ENCODE measurements at places on chromosomes 4 and X.

DNA sequence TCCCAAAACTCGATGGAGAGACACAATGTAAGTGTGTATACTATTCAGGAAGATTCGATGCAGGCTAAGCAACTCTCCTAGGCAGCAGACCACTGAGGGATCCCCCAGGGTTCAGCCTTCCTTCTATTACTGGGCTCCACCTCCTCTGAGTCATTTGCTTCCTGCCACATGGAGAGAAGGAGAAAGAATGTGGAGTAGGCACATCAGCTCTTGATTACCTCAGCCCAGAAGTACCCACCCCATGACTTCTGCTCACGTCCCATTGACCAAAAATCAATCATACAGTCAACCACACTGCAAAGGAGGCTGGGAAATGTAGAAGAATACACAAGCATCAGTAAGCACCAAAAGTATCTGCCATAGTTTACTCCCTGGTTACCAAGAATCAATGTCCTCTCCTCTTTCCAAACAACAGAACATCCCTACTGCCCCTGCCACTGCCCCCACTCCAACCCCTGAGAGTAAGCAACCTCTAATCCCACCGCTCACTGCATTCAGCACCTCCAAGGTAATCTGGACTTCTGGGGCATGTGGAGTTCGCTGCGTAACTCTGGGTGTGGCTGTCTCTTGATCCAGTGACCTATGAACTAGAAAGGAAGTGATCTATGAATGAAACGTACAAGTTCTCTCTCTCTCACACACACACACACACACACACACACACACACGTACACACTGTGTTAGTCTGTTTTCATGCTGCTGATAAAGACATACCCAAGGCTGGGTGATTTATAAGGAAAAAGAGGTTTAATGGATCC, 91.2 kb upstream of the C1QTNF7 start:
- DNase-seq = no peak

DNA sequence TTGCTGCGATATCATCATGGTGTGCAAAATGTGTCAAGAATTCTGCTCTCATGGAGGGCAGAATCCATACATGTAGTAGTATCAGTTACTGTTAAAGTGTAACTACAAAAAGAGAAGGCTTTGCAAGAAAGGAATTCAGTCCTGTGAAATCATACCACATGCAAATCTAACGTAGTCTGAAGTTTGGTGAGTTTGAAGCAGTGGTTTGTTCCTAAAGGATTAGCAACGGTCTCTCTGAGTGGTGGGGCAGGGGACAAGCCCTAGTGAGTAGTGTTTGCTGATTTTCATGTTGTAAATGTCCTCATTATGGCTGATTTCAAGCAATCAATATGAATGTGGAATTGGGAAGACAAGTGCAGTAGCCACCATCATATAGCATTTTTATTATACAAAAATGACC, 47.1 kb upstream of the CLNK start:
- no peak for DNase-seq

DNA sequence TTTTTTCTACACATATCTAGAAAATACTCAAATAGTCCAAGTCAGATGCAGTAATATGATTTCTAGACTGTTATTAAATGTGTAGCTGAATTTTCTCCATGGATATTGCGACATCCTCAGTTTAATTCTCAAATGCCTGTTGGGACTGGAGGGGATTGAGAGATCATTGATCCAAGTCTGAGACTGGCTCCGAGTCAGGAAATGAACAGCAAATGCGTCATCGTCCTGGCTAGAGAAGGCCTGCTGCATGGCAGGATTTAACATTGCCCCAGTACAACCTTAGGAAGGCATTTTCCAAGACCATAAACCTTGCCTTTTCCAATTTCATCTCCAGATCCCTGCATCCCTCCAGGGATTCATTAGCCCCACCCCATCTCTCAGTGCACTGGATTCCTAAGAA, 56.6 kb upstream of the SLC6A14 start:
- DNase-seq = no peak

DNA sequence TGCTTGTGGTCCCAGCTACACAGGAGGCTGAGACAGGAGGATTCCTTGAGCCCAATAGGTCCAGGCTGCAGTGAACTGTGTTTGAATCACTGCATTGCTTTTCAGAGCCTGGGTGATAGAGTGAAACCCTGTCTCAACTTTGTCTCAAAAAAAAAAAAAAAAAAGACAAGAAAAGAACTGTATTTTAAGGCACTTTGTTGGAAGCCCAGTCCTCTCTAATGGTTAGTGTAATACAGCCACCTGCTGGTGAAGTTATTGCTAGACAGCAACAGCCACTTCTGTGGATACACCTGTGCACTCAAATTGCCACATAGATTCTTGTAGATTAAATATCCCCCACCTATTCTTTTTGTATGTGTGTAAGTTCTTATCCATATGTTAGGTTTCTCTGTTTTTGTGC, 10.1 kb upstream of the FGG start:
- no peak for DNase-seq

DNA sequence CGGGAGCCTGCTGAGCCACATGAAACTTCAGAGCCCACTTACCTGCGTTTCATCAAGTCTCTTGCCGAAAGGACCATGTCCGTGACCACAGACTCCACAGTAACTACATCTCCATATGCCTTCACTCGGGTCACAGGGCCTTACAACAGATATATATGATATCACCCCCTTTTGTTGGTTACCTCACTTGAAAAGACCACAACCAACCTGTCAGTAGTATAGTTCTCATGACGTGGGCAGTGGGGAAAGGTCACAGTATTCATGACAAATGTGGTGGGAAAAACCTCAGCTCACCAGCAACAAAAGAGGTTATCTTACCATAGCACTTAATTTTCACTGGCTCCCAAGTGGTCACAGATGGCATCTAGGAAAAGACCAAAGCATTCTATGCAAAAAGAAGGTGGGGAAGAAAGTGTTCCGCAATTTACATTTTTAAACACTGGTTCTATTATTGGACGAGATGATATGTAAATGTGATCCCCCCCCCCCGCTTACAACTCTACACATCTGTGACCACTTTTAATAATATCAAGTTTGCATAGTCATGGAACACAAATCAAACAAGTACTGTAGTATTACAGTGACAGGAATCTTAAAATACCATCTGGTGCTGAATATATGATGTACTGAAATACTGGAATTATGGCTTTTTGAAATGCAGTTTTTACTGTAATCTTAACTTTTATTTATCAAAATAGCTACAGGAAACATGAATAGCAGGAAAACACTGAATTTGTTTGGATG, 129.9 kb downstream of the TET2 start:
- DNase-seq = no peak

DNA sequence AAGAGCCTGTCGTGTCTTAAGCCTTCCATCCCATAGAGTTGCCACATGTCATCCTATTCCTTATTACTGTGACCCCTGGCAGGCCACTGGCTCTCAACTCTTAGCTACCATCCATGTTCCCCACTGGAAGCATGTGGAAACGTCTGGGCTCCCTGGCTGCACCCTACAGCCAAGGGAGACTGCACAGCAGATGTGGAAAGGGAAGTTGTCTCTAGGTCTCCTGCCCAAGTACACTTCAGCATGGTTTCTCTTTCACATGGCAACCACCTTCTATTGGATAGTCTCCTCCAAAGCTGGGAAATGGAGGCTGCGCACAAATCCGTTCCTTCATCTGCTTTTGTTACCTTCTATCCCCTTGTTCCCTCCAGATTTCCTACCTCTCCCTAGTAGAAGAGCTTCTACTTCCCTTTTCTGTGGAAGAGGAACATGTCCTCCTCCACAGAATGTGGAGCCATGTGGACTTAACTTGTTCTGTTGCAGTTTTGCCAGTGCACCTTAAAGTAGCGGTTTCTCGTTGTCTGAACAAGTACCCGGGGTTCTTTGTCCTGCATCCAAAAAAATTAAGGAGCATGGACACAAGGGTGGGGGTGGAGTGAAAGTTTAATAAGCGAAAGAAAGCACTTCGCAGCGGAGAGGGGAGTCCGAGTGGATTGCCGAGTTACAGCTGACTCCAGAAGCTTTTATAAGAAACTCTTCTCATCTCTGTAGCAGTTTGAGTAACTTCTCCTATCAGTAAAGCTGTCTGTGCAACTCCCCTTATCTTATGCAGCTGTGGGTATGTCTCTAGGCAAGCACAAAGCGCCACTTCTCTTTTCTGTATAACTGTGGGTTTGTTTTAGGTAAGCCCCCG, 52.5 kb downstream of the HMGB2 start:
- DNase-seq = no peak

GRCh38 chrX:10750581-10750980, 130.2 kb upstream of the MID1 start:
- no peak for DNase-seq

DNA sequence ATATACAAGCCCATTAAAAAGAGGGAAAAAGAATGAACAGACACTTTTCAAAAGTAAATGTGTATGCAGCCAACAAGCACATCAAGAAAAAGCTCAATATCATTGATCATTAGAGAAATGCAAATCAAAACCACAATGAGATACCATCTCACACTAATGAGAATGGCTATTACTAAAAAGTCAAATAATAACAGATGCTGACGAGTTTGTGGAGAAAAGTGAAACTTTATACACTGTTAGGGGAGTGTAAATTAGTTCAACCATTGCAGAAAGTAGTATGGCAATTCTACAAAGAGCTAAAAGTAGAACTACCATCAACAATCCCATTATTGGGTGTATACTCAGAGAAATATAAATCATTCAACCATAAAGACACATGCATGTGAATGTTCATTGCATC, 203.0 kb downstream of the ARAP2 start:
- DNase-seq = no peak

GRCh38 chrX:85288992-85289723, 45.4 kb downstream of the ZNF711 start:
- no peak for DNase-seq

GRCh38 chrX:19613645-19614323, 98.5 kb upstream of the MAP3K15 start:
- DNase-seq = no peak

DNA sequence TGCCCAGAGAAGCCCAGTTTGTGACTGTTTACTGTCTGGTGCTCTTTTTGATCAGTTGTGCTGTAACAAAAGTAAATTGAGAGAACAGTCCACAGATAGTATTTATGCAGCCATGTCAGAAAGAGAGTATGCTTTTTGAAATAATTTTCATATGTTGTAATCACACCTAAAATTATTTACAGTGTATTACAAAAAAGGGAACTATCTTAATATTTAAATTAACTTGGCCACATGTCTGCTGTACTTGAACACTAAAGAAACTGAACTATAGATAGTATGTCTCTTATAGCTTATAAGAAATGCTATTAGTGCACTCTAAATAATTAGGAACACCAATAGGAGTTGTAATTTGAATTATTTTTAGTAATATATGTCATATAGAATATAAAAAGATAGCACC, 30.2 kb downstream of the KIAA0232 start:
- no peak for DNase-seq

DNA sequence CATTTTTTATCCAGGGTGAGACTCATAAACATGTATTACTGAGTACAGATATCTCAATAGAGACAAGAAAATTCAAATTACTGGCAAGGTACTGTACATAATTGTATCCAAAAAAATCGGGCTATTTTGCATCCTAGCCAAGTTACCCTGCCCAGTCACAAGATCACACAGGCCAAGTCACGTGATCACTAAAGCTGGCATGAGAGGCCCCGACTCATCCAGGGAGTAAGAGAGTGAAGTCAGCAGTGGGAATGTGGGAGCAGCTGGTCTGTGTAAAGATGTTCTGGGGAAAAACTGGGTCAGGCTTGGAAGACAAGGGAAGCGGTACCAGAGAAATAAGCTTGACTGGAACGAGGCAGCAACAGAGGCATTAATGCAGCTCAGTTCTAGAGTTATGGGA, 119.3 kb upstream of the STS start:
- DNase-seq = no peak

DNA sequence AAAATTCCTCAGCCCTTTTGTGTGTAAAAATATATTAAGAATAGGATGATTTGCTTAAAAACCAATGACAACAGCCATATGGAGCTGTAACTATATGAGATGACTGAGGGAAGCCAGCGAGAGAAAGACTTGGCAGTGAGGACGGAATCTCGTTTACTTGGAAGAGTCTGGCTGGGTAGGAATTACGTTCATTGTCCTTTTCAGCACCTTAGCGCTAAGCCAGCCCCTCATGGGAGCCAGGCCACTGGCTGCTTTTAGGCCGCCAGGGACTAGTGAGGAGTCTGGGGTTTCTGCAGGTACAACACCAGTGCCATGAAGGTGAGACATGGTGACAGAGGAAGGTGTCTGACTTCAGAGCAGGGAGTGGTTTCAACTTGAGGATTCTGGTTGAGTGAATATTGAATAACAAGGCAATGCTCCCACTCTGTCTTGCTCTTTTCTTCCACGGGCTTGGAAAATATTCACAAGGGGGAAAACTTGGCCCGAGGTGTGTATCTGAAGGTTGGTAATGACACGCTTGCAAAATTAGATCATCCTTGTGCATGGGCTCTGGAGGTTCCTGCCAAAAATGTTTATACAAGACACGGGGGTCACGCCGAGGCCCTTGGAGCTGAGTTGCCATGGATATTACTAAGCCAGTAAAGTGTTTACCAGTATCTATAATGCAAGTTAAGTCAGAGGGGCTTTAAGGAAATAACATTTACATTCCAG, 17.4 kb downstream of the KLF3 start:
- DNase-seq = no peak

DNA sequence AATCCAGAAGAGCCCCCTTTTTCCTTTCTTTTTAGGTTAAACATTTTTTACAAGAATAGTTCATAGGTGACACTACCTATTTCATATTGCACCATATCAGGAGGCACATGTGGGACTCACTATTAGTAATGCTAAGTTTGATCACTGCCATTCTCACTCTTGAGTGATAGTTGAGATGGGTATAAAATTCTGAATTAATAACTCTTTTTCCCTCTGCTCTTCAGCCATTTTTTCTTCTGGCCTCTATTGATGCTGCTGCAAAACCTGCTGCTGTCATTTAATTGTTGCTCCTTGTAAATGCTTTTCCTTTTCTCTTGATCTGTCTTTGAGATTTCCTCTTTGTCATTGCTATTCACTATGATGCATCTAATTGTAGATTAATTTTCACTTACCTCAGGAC, 482.0 kb downstream of the MID1IP1 start:
- DNase-seq = no peak

GRCh38 chr4:102169345-102169744, 175.9 kb downstream of the SLC39A8 start:
- no peak for DNase-seq

DNA sequence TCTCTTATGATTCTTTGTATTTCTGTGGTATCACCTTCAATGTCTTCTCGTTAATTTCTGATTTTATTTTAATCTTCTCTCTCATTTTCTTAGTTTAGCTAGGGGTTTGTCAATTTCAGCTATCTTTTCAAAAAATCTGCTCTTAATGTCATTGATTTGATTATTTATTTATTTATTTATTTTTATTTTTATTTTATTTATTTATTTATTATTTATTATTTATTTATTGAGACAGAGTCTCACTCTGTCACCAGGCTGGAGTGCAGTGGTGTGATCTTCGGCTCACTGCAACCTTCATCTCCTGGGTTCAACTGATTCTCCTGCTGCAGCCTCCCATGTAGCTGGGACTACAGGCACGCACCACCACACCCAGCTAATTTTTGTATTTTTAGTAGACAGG, 194.1 kb downstream of the SCFD2 start:
- no peak for DNase-seq

GRCh38 chr4:173168396-173169177, at the start of gene GALNT7:
Gene GALNT7, plus strand, starts transcription at chr4:173168811. Its CDS starts 25 bp downstream, at chr4:173168836.
- peak; percentile 61 for DNase-seq
